ENCODE measurements at places on chromosomes 4 and X.

- no peak for DNase-seq
Measured at GRCh38 chr4:158327525-158327924, 117.2 kb downstream of the TMEM144 start.

DNA sequence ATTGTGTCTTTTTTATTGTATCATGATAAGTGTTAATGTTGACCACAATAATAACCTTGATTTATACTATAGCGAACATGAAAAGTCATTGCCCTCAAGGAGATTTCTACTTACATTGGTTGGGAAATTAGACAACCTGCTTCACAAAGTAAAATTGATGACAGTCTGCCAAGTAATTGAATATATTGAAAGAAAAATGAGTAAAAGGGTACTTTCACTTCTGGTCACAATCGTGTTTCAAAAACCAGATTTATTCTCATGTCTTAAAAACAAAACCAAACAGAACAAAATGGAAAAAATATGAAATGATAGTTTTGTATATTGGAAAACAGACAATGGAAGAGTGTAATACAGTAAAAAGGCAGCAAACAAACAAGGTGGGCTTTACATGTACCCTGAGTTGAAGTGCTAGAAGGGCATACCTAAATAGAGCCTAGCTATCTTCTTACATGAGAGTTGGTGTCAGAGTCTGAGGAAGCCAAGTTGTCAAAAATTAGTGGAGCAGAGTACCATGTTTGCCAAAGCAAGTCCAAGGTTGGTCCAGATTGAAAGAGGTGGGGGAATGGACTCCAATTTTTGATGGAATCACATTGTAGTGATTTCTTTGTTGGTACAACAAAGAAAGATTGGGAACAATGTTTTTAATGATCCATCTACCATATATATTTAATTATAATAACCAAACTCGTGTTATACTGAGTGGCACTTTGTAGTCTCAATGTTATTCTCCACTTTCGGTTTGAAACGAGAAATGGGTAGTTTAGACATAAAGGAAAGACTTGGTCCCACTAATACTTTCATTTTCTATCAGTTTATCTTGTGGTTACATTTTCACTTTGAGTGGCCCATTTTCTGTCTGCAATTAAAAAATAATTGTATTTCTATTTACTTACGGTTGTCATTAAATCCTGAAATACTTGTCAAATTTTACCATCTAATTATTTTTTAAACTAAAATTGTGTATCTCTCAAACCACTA, 775.6 kb downstream of the STIM2 start:
- no peak for DNase-seq

DNA sequence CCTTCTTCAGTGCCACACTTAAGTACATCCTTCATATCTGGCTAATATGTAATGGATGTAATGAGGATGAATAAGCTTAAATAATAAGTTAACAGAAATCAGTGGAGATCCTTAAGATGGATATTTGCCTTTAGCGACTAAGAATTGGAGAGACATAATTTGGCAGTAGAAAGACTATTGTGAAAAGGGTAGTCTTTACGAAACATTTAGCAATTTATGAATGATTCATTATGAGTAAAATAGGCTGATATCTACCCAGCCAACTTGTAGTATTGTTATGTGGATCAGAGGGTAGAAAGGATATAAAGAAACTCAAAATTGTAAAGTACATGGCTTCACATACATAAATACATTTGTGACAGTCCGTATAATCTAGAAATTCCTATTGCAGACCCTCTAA, 2371.8 kb downstream of the PCDH7 start:
- DNase-seq = no peak

- DNase-seq = no peak
Measured at GRCh38 chr4:24922416-24922815, 9.6 kb upstream of the CCDC149 start.

DNA sequence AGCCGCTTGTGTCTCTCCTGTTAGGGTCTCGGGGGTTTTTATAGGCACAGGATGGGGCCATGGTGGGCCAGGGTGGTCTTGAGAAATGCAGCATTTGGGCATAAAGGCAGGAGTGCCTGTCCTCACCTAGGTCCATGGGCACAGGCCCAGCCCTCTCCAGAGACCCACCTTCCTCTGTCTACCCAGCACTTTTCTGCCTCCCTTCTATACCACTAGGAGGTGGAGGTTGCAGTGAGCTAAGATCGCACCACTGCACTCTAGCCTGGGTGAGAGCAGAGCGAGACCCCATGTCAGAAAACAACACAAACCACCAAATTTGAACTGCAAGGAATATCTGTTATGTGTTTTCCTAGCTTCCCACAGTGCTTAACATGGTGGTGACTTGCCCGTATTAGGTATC, 38.0 kb downstream of the MOB1B start:
- no peak for DNase-seq

GRCh38 chr4:23269566-23269965, 576.8 kb downstream of the GBA3 start:
- DNase-seq = no peak

Data from central memory CD4-positive, alpha-beta T cell (primary cell).